ENCODE measurements at places on chromosomes 2 and 18.

GRCh38 chr2:136310005-136310495 lies 192.1 kb upstream of the CXCR4 start:
- DNase-seq, result no peak

- no peak for DNase-seq
These were observed 123.8 kb downstream of the AFF3 start for GRCh38 chr2:100018341-100019193.

GRCh38 chr2:127411653-127412369 lies 6.4 kb upstream of the PROC start:
- DNase-seq, result no peak

DNA sequence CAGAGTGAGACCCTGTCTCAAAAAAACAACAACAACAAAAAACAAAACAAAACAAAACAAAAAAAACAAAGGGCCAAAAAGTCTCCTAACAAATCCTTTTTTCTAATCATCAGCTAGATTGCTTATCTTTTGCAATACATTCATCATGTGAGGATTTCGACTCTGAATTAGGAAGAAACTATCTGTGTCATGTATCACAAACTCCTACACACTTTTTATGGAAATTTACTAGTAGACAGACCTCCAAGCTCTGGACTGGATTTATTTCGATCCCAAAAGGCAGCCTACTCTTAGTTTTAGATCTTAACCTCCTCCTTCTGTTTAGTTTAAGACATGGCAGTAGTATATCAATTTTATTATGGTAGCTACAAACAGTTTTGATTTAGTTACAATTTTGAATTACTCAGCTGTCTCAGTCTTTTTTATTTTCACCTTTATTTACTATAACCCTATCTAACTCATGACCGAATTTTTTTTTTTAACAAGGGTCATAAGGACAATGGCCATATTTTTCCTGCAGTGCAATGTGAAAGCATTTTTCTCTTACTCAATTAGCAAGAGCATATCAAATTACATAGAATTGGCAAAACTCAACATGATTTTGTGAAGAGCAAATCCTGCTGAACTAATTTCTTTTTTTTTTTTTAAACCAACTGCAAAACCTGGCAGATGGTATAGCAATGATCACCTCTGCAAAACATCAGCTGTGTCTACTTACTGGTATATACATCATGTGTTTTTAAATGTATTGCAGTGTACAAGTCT lies 10.7 kb upstream of the CCDC88A start:
- DNase-seq, result no peak

DNA sequence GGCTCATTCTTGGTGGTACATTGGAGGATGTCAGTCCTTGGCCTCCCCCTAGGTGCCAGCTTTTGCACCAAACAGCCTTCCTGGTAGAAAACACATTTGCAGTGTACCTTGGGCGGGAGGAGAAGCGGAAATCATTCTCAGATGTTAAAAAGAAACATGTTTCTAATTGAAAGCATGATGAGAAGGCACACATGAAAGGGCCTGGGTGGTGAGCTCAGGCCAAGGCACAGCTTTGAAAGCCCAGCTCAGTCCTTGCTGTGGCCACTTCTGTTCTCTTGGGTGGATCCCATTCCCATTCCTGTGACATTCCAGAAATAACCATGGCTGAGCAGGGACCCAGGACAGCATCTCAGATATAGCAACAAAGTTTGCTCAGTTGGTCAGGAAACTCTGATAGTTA lies 71.5 kb downstream of the LTBP1 start:
- DNase-seq, result no peak

DNA sequence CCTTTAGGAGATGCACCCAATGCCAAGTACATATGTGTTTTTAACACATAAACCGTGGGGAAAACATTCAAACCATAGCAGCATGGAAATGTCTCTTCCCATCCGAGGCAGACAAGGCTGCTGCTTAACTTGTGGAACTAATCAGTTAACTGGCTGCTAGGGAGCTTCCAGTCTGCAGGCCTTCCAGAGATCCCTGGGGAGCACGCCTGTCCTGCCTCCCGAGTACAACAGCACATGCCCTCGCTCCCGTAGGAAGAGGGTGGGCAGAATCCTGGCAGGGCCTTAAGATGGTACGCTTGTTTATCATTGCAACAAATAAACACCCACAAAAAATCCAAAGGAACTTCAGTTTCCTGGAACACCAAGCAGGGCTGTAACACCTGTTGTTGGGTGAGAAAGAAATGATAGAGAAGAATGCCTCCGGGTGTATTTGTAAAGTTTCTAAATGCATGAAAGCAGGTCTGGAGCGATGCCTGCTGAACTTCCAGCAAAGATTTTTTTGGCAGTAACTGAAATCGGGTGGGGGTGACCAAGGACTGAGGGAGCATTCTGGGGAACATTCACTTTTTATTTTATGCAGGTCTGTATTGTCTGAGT lies 56.2 kb downstream of the EDAR start:
- DNase-seq, result no peak

DNA sequence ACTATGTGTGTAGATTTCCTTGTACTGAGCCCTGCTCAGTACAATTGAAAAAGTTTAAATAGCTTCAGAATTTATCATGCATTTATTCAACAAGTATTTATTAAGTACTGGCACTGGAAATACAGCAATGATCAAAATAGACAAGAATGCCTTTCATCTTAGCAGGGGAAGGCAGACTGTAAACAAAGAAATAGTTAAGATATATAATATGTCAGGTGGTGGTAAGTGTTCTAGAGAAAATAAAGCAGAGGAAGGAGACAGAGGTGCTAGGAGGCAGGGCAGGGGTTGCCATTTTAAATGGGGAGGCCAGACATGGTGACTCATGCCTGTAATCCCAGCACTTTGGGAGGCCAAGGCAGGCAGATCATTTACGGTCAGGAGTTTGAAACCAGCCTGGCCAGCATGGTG lies 13.6 kb upstream of the LIPG start:
- no peak for DNase-seq

DNA sequence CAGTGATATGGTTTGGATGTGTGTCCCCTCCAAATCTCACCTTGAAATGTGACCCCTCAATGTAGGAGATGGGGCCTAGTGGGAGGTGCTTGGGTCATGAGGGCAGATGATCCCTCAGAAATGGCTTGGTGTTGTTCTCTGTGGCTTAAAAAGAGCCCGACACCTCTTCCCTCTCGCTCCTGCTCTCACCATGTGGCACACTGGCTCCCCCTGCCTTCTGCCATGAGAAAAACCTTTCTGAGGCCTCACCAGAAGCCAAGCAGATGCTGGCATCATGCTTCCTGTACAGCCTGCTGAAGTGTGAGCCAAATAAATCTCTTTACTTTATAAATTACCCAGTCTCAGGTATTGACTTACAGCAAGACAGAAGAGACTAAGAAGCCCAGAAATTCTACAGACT lies 357.1 kb downstream of the NRXN1 start:
- no peak for DNase-seq

DNA sequence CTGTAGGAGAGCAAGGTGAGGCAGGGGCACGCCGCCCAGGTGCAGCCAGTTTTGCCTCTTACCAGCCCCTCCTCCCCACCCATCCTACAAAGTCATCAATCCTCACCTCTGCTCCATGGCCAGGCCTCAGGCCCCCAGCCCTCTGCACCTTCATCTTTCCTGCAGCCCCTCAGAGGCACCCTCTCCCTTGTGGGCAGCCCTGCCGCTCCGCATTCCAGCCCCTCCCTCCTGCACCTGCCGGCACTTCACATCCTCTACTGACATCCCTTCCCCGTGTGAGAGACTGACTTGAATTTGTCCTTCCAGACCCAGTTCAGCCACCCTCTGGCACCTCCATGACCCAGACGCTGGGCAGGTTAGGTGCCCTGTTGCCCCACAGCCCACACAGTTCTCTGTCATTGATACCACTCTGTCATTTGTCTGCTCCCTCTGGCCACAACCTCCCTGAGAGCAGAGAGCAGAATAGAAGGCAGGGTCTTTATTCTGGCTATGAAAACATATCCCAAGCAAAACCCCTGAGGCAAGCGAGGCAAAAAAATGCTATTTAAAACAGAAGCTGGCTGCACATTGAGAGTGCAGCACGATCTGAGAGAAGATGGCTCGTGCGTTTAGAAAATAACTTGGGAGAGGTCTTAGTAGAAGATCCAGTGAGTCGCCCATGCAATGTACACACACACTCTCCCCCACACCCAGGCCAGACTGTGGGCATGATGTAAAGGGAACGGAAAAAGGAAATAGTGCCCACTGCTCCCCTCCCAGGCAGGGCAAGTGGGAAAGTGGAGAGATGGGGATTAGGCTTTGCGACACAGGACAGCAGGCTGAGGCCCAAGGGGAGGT lies 25.9 kb downstream of the SDC1 start:
- DNase-seq, result no peak

DNA sequence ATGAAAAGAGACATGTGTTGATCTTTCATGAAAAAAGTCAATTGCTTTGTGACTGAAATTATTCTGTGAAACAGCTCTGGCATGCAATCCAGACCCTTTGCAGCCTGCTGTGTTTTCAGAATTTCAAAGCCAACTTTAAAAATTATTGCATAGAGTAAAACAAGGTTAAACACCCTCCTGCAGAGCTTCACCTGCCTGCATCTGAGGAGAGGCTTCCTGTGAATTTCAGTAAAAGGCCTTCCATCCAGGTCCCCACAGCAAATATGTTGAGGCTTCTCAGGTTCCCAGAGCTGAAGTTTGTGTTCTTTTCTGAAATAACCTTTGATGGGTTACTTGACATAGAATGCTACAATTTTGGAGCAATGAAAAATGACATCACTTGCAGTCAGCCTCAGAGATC lies 4.1 kb downstream of the XIRP2 start:
- no peak for DNase-seq

DNA sequence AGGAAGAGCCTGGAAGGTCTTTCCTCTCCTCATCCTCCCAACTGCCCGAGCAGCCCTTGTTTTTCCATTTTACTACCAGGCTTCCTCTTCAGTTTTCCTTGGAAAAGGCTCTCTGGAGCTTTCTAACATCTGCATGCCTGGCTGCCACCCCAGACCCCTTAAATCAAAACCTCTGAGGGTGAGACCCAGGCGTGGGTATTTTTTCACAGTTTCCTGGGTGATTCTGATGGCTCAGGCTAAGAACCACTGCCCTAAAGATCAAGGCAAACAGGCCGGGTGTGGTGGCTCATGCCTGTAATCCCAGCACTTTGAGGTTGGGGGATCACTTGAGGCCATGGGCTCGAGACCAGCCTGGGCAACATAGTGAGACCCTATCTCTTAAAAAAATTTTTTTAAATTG lies 35.4 kb downstream of the EMILIN2 start:
- no peak for DNase-seq

GRCh38 chr2:216694082-216694825 lies 1.1 kb downstream of the IGFBP5 start:
- no peak for DNase-seq

GRCh38 chr2:26193578-26194231 lies 20.8 kb downstream of the GAREM2 start:
- DNase-seq, result no peak

- peak; percentile 16 for DNase-seq
These were observed 601.6 kb downstream of the CPS1 start for GRCh38 chr2:211157856-211158463.

DNA sequence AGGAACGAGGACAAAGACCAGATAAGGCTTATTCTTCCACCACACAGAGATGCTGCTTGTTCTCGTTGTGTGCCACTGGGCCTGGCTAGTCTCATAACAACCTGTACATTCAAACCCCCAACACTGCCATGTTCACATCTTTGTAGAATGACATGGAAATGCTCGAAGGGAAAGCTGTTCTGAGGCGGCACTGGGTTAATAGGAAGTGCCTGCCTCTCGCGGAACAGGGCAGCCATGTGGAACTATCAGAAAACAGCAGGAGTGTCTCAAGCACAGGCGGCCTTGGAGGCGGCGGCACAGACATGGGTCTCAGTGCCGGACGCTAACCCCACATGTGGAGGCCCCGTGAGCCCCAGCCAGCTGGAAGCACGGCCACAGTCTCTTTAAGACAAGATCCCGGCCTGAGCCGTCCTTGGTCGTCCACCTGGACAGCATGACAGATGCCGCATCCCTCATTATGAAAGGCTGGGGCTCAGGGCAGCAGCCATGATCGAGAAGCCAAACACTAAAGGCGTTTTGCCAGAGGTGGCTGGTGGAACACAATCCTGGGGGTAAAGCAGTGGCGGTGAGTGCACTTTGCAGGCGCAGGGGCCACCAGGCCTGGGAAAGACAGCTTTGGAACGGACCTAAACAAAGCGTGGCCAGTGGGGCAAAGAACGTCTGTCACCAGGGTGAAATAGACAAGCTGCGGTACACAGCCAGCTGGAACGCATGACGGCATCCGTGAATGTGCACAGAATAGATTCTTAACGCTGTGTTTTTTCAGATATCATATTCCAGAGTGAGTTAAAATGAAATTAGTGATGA lies 161.0 kb downstream of the HDAC4 start:
- DNase-seq, result no peak

- no peak for DNase-seq
These were observed 124.9 kb downstream of the PRKCE start for GRCh38 chr2:45776160-45776955.

DNA sequence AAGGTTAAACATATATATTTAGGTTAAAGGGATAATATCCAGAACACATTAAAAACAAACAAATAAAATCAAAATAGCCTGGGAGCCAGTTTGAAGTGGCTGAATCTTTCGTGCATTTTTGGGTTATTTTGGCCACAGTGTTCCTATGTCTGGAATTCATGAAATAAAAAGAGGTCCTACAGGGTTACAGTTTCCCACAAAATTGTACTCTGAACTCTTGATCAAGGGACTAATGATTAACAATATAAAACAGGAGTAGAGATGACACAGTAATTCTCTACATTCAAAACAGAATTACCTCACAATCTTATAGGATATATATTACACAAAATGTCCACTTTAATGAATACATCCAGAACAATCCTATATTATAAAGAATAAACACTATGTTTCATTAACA lies 24.9 kb downstream of the VPS4B start:
- DNase-seq, result no peak

DNA sequence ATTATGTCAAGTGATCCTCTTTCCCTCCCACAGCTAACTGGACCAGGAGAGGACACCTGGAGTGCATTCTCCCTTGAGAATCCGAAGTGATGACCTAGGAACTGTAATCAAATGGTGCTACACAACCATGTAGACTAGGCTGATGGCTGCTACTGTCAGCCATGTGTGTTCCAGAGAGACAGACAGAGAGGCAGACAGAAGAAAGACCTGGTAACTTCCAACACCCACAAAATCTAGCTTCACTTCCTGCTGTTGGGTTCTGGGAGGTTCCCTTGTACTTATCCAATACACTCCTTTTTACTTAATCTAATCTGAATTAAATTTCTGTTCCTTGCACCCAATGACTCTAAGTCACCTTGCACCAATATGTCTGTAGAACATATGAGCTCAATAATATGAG lies 72.3 kb downstream of the AAK1 start:
- DNase-seq, result no peak
